ENCODE measurements at places on chromosomes 7 and 10. TPM values are rescaled to one million over a fixed set of nuclear protein-coding genes. Genes with fewer than 3 reads are reported as not detected.

DNA sequence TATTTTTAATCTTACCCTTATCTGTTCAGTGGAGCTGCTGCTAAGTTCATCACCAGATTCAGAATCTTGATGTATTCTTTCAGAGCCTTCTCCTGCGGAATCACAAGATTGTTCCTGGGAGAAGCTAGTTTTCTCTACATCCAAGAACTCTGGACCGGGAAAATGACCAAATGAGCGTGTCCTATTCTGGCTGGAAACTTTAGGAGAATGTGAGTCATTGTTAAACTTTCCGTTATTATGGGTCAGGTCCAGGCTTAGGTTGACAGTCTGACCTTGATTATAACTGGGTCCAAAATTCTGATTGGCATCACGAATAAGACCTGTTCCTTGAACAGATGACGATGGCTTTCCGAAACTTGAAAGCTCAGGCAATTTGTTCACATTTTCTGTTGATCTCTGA, 20.5 kb downstream of the ARHGAP12 start:
- H3K4me1 ChIP-seq, result peaks cover 4% of the 10 kb centered on the region
- no peak overlapping the region for H3K4me3 ChIP-seq
- no peaks in the 10 kb centered on the region for H3K27me3 ChIP-seq
- peaks cover 28% of the 10 kb centered on the region for H3K36me3 ChIP-seq

DNA sequence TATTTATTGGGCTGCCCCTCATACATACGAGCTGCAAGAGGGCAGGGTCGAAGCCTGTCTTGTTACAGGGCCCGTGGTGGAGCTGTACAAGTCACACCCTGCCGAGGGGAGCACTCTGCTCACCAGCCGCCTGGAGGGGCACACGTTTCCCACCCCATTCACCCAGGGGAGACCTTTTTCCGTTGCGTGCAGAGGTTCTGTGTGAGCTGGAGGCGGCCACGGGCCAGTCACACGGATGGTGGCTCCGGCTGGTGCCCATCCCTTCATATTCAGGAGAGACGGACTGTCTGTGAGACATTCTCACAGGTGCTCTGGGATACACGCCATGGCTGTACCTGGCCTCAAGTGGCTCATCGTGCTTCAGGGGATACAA, 47.9 kb upstream of the FAM20C start:
- no peaks in the 10 kb centered on the region for H3K36me3 ChIP-seq
- H3K27ac ChIP-seq, result no peak overlapping the region
- no peak for DNase-seq
- no peaks in the 10 kb centered on the region for H3K27me3 ChIP-seq
- peaks cover 3% of the 10 kb centered on the region for H3K4me1 ChIP-seq

DNA sequence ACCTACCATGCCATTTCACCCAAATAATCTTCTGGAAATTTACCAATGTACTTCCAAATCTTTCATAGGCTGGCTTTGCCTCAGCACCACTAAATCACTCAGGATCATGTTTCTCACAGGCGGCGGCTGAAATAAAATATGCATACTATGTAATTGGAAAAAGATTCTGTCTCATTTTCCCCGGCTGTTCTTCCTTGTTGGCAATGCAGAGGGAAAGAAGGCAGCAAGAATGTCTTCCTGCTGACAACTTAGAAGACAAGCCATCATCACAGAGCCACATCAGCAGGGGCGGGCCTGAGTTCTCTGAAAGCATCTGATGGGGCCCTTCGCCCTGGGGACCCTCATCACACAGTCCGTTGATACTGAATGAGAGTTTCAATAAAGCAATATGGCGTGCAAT, 39.2 kb upstream of the COL1A2 start:
- no peaks in the 10 kb centered on the region for H3K27me3 ChIP-seq
- DNase-seq, result no peak

DNA sequence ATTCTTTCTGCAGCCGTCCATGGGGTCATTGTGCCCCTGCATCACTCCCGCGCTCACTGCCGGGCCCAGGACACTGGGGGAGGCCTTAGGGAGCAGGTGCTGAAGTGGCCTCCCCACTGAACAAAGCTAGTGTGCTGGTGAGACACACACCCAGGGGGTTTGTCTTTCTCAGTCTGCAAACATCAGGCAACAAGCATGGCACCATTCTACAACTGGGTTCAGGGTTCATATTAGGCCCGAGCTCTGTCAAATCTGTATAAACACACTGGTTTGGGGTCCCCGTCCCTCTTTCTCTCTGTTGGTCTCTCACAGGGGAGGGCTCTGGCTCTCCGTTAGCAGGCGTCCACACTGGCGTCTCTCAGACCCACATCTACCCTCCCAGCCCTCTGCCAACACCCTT, 11.1 kb upstream of the PPP2R2D start:
- peaks cover 13% of the 10 kb centered on the region for H3K4me1 ChIP-seq
- H3K4me3 ChIP-seq, result no peak overlapping the region
- H3K27ac ChIP-seq, result no peak overlapping the region
- peaks cover 3% of the 10 kb centered on the region for H3K27me3 ChIP-seq
- no peak for DNase-seq
- no peaks in the 10 kb centered on the region for H3K36me3 ChIP-seq

- no peaks in the 10 kb centered on the region for H3K27me3 ChIP-seq
- H3K36me3 ChIP-seq, result no peaks in the 10 kb centered on the region
- no peak for DNase-seq
- no peak overlapping the region for H3K27ac ChIP-seq
- no peaks in the 10 kb centered on the region for H3K4me1 ChIP-seq
- no peak overlapping the region for H3K4me3 ChIP-seq
These were observed 21.8 kb downstream of the SLC13A4 start for GRCh38 chr7:135706038-135706742.

DNA sequence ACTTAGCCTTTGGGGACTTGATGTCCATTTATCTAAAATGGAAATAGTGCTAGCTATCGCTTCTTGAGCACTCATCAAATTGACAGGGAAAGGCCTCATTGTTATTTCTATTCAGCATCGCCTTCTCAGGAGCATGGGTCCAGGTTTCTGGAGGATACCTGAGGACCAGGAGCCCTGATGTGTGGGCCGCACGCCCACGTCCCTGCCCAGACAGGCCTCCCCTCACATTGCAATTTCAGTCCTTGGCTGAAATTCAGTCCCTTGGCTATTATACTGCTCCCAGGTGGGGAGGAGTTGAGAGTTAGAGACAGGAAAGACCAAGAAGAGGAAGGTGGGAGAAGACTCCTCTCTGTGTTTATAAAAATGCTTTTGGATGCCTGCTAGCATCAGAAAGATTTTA, 38.9 kb downstream of the GPRIN2 start:
- no peaks in the 10 kb centered on the region for H3K4me1 ChIP-seq
- H3K27ac ChIP-seq, result no peak overlapping the region
- H3K4me3 ChIP-seq, result no peak overlapping the region

GRCh38 chr7:139023076-139023475, 12.8 kb downstream of the ZC3HAV1L start:
- no peak for DNase-seq
- no peaks in the 10 kb centered on the region for H3K27me3 ChIP-seq
- H3K36me3 ChIP-seq, result no peaks in the 10 kb centered on the region
- H3K4me1 ChIP-seq, result no peaks in the 10 kb centered on the region
- H3K27ac ChIP-seq, result no peak overlapping the region

PLAC9 gene
- not detected for total RNA-seq

AMZ1 gene
- 0.25 TPM for total RNA-seq
